ENCODE measurements at places on chromosomes 16 and 17.

DNA sequence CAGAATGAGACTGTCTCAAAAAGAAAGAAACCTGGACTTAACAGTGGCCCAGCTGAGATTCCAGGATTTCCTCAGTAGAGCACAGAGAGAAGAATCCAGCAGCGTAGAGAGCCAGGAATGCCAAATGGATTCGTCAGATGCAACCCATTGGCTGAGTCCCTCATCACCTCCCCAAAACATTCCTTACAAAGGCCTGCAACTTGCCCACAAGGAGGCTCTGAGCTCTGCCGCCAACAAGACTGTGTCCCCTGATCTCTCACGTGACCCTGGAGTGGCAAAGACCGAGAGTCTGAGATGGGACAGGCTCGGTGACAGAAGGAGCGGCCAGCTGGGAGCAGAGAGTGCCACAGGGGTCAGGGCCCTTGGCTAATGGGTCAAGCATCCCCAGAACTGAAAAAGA is 6.9 kb upstream of the CHMP6 start:
- DNase-seq = no peak

DNA sequence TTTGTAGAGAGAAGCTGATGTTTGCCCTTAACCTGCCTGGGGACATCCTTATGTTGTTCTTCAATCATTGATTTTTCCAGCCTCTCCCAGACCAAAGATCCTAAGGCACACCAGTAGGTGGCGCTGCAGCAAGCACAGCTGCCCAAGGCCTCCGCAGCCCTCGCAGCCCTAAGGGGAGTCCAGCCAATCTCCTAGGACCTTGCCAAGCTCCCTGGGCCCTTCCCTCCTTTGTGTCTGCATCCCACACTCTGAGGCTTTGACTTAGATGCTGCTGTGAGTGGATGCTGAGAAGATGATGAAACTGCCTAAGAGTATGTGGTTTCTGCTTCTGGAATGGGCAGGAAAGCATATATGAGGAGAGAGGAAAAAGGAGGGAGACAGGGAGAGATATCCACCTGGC is 47.1 kb downstream of the SPACA3 start:
- no peak for DNase-seq

DNA sequence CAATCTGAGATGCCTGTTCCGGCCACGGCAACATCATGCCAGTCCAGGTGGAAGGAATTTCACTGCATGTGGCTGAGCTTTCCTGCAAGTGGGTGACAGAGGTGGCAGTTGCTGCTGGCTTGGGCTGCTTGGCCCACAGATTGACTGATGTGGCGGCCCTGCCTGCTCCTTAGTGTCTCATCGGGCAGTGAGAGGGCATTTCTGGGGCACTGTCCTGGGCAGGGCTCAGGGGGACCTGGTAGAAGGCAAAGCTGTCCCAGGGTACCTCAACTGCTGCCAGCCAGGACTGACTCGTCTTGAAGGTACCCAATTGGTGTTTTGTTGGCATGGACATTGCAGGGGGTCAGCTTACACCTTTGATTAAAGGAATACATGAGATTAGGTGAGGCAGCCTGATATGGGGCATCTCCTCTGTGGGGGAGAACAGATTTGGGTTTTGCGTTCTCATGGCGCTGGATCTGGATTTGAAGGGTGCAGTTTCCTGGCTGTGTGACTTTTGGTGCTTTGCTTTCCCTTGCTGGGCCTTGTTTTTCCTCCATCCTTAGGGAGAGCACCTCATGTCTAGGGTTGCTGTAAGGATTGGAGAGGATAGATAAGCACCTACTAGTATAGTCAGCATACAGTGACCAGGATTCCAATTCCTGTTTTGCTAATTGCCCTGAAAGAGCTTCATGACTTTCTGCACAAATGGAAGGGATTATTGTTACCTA is 5.4 kb downstream of the CMIP start:
- no peak for DNase-seq

GRCh38 chr17:82314012-82314726 is 3.2 kb downstream of the CD7 start:
- DNase-seq = no peak

DNA sequence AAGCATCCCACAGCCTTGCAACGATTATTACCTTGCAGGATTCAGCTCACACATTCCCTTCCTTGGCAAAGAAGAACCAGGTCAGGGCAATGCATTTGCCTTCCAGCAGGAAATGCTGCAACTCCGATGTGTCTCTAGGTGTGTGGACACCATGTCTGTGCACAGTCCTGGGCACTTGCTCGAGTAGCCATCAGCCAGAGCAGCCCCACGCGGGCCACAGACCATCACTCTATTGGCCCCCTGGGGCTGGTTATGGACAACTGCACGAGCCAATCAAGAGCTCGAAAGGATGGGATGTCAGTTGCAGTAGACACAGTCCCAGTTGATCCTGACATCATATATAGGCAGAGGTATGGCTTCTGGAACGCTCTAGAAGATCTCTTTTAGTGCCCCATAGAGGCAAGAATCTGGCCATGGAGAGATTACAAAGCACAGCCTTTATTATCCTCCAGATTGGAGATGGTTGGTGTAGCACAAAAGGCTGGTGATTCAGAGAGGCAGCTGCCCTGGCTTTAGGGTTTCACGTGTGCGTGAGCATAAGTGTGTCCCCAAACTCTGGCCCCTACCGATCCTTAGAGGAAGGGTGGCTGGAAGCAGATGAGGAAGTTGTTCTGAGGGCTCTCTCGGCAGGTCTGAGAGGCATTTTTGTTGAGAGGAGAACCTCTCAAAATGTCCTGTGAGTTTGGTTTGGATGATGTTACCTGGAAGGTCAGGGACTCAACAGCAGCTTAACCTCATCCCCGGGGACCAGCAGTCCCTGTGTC is 403.8 kb downstream of the SEC14L1 start:
- DNase-seq = no peak

- no peak for DNase-seq
These were observed 184.3 kb downstream of the HS3ST4 start for GRCh38 chr16:25875956-25876598.

DNA sequence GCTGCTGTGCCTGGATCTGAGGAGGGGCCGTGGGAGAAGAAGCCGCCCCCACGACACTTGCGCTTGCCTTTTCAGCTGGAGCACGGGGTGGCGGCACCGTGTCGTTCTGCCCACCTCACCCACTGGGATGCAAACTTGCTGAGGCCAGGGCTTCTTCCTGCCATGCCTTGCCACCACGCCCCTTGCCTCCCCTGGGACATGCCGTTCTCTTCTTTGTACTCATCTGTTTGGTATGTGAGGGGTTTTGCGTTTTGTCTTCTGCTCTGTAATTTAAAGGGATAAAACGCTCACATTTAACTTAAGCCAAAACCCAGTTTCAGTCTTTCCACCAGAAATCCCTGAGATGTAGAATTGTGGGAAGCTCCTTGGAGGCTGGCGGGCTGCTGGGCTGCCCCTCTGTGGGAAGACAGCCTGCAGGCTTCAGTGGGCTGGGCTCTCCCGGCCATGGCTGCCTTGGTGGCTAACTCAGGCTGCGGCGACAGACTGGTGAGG is 180.2 kb downstream of the RPTOR start:
- no peak for DNase-seq

DNA sequence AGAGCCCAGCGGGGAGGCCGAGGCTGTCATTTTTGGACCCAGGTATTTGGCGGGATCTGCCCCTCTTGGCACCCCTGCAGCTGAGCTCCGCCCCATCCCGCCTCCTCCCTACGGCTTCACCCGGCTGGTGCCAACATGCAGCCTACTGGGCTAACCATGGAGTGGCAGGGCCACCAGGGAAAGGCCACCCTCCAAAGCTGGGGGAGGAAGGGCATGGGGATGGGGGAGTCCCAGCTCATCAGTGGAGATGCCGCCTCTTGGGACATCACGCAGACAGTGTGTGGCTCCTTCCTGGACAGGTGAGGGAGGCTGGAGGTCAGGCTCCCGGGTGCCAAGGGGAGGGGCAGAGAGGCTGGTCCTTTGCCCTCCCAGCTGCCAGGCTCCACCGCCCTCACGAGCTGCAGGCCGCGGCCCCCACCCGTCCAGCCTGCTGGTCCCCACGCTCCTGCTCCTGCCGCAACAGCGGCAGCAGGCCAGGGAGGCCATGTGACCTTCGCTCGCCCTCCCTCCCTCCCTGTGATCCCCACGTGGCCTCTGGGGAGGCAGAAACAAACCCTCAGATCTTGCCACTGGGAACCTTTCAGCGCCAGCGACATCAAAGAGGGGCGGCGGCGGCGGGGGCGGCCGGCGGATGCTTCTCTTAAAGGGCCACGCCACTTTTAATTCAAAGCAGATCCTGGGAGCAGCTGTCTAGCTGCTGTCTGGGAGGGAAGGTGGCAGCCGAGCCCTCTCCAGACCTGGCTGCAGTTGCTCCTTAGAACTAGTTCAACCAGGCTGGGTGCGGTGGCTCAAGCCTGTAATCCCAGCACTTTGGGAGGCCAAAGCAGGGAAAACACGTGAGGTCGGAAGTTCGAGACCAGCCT is 6.8 kb upstream of the NOTUM start:
- no peak for DNase-seq

DNA sequence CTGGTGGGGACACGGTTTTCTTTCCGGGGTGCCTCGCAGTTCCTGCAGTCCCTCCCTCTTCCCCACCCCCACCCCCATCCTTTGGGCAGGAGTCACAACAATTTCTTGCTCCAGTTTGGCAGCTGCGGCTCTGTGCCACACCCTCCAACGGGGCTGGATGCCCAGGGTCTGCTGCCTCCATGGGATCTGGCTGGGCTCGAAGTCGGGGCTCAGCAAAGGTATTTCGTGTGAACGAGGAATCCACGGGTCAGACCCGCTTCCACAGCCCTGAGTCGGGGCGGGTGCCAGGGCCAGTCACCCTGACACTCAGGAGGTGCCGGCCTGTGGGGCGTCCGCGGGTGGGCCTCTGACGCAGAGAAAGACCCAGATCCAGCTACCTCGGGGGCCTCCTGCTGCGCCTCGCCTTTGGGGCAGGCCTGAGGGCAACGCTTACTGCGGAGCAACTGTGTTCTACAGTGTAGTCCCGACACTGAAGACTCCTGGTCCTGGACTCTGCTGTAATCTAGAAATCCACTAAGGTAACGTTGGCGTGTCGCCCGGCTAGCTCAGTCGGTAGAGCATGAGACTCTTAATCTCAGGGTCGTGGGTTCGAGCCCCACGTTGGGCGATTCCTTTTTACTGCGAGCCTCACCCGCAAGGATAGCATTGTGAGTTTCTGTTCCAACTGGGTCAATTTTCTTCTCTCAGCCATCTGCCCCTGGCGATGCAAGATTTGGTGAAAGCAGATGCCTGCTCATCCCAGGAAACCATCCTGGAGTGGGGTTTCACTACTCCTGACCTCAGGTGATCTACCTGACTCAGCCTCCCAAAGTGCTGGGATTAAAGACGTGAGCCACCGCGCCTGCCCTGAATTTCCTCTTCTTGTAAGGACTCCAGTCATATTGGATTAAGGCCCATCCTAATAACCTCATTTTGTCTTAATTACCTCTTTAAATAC is 12.6 kb upstream of the OR1F1 start:
- no peak for DNase-seq

- DNase-seq = no peak
These were observed 1.7 kb downstream of the SMIM5 start for GRCh38 chr17:75634754-75635609.

GRCh38 chr17:34126496-34126895 is 128.6 kb upstream of the CCL2 start:
- DNase-seq = no peak

DNA sequence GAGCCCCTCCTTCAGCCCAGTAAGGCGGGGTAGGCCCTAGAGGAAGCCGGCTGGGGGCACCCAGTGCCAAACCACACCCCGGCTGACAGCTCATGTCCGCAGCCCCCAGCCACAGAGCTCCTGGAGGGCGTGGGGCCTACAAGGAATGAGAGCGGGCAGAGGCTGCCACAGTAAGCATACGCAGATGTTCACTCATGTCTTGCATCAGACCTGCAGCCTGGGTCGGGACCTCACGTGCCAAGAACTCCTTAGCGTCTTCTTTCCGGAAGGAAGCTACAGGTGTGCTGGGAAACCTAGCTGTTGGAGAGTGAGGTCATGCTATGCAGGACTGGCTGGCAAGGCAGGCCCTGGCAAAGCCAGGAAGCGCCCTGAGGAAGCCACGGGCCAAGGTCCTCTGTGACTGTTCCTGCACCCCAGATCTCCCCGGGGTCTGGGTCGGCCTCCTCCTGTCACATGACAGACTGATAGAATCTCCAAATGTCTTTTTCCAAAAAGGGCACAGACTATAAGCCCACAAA is 1.6 kb downstream of the ZNF598 start:
- DNase-seq = no peak

DNA sequence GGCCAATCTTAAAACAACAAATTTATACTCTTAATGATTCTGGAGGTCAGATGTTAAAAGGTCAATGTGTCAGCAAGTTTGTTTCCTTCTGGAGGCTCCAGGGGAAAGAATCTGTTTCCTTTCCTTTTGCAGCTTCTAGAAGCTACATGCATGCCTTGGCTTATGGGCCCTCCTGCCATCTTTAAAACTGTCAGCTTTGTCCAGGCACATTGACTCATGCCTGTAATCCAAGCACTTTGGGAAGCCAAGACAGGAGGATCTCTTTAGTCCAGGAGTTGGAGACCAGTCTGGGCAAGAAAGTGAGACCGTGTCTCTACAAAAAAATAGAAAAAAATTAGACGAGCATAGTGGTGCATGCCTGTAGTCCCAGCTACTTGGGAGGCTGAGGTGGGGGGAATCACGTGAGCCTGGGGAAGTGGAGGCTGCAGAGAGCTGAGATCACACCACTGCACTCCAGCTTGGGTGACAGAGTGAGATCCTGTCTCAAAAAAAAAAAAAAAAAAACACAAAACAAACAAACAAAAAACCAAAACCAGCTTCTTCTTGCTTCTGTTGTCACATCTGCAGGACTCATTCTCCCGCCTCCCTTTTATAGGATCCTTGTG is 58.3 kb downstream of the NOS2 start:
- no peak for DNase-seq

- no peak for DNase-seq
These were observed 166.0 kb upstream of the GSE1 start for GRCh38 chr16:85446951-85447692.

DNA sequence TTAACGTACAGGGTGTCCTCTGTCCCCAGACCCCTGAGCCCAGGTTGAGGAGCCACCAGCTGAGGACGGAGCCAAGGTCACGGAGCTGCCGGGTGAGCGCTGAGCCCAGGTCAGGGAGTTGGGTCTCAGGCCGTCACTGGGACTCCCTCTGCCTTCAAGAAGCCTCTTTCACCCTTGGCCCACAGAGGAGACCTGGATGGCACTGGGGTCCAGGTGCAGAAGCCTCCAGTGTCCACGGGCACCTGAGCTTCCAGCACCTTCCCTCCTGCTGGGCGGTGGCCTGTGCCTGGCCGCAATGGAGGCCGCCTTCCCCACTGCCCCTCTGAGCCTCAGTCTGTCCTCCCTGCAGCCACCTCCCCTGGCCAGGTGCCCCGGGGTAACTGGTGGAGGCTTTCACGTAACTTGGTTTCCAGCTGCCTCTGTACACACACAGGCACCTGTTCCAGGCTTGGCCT is 31.6 kb upstream of the CDH15 start:
- no peak for DNase-seq

- no peak for DNase-seq
These were observed 219.9 kb downstream of the C16orf78 start for GRCh38 chr16:49593424-49594040.

Data from brain pericyte (primary cell).